Lung (tissue), 17 donors: ENCODE measurements at places on chromosomes 2 and 18.

- peak; percentile 74 for DNase-seq
These were observed 582 bp upstream of the RAB31 start for GRCh38 chr18:9707381-9708056.

GRCh38 chr2:85939131-85939530, 50.3 kb upstream of the ST3GAL5 start:
- DNase-seq = no peak

GRCh38 chr2:234406085-234406484, 90.8 kb downstream of the ARL4C start:
- DNase-seq = no peak

GRCh38 chr2:45925636-45926366, 274.3 kb downstream of the PRKCE start:
- peak; percentile 90 for DNase-seq

DNA sequence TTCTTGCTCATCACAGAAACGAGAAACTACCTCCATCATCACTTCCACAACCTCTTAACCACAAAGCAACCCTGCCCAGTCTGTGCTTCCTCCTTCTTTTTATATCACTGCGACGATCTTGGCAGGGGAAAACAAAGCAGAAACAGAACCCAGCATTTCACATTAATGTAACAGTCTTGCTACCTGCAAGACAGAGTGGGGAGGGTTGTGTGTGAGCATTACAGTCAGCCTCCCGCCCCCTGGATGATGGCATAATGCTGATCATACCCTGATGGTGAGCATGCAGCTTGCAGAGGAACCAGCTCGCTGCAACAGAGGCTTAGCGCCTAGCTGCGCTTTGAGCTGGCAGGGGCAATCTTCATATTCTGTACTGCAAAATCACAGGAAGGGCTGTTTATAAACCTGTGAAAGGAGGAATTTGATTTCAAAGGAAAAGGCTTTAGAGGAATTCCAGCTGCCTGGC, 376.1 kb downstream of the IRS1 start:
- DNase-seq = no peak

DNA sequence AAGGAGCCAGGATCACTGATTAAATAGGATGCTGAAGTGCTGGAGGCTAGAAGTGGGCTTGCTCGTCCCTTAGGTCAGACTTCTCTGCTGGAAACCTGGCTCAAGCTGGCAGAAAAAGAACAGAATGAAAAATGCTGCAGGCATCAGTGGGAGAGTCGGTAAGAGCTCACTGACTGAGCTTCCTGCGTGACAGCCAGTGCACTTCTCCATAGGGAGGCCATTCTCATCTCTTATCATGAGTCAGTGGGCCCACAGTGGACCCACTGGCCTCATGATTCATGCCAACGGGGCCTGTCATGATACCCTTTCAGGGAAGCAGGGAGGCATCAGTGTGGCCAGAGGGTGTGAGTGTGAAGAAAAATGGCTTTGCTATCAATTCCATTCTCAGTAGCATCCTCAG, 498.2 kb downstream of the PTPRM start:
- DNase-seq = no peak
